Hematopoietic multipotent progenitor cell treated with erythropoietin and hydrocortisone succinate and interleukin-3 and kit ligand, for 4 days (in vitro differentiated cells): ENCODE measurements at places on chromosomes 4 and X.
A peak's percentile ranks its signal among the peaks of the same experiment; 100 is the strongest.

GRCh38 chrX:51461053-51462044, 35.0 kb downstream of the NUDT11 start:
- DNase-seq, result peak; percentile 50

GRCh38 chrX:44439242-44439794, 95.8 kb upstream of the EFHC2 start:
- no peak for DNase-seq

DNA sequence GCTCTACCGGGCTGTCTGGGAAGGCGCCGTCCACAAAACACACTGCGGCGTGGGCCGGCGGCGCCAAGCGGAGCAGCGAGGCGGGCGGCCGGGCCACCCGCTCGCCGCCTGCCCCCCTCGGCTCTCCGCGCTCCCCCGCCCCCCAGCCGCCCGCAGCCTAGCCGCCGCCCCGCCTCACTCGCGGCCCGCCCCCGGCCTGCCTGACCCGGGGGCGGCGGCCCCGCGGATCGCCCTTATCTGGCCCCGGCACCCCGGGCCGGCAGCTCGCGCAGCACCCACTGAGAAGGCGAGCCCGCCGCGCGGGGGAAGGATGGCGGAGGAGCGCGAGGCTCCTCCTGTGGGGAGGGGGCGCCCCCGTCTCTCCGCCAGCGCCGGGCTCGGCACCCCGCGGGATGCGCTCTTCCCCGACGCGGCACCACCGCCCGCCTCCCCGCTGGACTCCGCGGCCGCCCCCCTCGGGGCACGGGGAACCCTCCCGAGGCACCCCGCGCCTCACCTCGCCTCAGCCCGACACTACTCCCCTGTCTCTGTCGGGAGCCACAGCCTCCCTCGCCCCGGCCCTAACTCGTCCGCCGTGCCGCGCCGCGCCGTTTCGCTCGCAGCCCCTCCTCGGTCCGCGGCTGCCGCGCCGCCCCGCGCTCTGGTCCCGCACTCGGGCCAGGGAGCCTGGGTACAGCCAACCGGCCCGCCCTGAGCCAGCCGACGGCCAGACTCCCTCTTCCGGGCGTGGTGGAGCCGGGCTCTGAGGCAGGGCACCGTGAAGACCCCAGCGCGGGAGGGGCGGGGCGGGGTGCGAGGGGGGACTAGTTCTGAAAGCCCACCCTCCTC, 566 bp downstream of the ATP11C start:
- DNase-seq, result peak; percentile 74

- DNase-seq, result peak; percentile 42
These were observed 105.6 kb upstream of the PGRMC2 start for GRCh38 chr4:128393101-128393704.

- DNase-seq, result peak; percentile 16
These were observed 141.8 kb downstream of the RASL11B start for GRCh38 chr4:53003959-53004358.

GRCh38 chr4:48687313-48688051, 92.6 kb downstream of the FRYL start:
- DNase-seq, result no peak

DNA sequence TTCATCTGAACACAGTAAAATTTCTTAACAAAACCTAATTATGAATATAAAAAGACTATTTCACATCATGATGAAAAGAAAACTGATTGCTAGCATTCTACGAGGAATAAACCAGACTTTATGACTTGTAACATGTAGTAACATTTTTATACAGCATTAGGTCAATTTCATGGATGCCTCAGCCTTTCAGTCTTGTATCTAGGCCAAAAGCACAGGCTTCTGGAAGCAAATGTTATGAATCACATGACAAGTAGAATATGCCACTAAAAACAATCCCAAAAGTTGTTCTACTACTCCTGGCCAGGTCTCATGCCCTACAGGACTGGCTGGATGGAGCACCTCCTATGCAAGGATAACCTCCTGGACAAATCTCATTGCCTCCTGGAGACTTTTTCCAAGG, 101.2 kb downstream of the ARHGAP6 start:
- DNase-seq, result no peak

DNA sequence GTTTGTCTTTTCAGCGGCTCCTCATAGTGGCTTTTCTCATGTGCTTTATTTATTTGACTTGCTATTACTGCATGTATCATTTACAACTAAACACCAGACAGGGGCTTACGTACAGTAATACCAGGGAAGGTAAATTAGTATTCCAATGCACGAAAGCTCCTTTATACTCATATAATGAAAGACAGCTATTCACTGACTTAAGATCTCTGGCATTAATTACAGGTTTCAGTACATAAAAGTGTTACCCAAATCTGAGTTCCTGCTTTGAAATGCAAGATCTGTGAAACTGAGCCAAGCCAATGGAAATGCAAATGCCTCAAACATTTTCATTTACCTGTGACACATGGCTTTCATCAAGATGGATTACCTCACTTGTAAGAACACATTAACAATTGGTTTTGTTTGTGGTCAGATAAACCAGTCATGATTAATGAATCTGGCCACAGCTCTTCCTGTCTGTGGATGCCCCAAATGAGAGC, 107.2 kb downstream of the ANAPC4 start:
- DNase-seq, result peak; percentile 8

DNA sequence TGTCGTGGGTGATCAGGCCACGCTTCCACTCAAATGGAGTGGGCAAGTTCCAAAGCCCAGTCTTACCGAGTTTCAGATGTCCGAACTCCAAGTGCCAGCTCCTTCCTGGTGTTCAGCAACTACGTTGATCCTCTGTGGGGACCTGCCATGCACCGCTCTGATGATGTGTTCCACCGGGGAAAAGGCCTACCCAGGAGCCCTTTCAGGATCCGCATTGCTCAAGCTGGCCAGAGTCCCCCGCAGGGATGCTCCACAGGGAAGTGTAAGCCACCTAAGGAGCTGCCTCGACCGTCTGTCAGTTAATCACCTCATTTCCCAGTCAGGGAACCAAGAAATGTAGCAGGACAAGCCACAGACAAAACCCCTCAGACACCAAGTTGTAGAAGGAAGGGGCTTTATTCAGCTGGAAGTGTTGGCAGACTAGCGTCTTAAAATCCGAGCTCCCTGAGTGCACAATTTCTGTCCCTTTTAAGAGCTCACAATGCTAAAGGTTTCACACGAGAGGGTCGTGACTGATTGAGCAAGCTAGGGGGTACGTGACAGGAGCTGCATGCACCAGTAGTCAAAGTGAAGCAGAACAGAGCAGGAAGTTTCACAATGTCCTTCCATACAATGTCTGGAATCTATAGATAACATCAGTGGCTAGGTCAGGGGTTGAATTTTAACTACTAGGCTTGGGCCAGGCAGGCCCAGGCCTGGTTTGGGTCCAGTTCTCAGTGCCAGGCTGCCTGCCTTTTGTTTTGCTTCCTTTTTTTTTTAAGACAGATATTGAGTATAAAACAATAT, 126.2 kb upstream of the ZDHHC15 start:
- DNase-seq, result peak; percentile 7

GRCh38 chr4:95267081-95267480, 281.7 kb downstream of the UNC5C start:
- no peak for DNase-seq

DNA sequence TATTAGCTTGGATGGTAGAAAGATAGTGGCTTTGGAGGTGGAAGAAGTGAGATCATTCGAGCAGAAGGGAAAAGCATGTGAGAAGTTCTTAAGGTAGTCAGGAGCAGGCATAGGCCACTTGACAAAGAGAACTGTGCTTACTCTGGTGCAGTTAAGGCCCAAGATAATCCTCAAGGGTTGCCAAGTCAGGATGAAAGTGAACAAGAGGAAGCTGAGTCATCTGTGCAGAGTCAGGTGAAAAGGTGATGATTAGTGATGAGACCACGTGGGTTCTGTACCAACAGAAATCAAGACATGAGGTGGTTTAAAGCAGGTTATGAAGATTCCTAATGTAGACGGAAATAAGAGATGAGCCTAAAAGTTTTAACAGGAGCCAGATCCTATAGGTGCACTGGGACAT, 369.8 kb downstream of the DTHD1 start:
- DNase-seq, result no peak

- DNase-seq, result no peak
These were observed 1158.1 kb downstream of the FSTL5 start for GRCh38 chr4:161005746-161006145.

GRCh38 chr4:11138964-11139363, 289.7 kb downstream of the HS3ST1 start:
- DNase-seq, result no peak

DNA sequence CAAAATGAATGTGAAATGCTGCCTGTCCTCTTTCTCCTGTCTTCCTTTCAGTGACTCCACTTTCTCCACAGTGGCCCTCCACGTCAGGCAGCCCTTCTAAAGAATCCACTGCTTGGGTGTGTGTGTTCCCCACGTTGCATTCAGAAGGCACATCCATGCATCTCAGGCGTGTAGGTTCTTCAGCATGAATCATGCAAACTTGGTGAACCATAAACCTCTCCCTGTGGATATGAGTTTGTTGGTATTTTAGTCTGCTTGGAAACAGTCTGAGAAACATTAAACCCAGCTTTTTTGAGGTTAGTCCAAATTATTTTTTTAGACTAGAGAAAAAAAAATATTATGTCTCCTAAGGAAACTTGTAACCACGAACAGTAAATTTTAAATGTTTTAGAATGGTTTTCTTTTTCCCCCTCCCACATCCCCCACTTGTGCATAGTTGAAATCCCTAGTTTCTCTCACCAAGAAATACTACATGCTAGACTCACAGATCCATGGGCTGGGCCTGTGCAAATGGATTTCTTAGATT, 251.6 kb downstream of the CBR4 start:
- no peak for DNase-seq

GRCh38 chr4:76198411-76199237, 15.0 kb downstream of the SCARB2 start:
- peak; percentile 89 for DNase-seq

DNA sequence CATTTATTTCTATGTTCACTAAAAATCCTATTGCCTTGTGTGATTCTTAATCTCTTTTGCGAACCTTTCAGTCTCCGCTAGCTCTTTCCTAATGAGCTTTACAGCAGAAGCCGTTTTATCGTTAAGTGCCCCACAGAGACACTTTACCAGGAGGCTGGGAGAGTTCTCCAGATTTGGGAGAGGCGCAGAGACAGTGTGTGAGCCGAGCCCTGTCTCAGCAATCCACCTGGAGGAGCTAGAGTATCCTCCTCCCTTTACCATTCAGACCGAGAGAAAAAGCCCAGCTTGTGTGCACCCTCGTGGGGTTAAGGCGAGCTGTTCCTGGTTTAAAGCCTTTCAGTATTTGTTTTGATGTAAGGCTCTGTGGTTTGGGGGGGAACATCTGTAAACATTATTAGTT, 54.9 kb upstream of the MTM1 start:
- no peak for DNase-seq

- DNase-seq, result peak; percentile 39
These were observed 660 bp upstream of the COL25A1 start for GRCh38 chr4:109303140-109303496.

- no peak for DNase-seq
These were observed 174.2 kb upstream of the HAND2 start for GRCh38 chr4:173704201-173704600.

DNA sequence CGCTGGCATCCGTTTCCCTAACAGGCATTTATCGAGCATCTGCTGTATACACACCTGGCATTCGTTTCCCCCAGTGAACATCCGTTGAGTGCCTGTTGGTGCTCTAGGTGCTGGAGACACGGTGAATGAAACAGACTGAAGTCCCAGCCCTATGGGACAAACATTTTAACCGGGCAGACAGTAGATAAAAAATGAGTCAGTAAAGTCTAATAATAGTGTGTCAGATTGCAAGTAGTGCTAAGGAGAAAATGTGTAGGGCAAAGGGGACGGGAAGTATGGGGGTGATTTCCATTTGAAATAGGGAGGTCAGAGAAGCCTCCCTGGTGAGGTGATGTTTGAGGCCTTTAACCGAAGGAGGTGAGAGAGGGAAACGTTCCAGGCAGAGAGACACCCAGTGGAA, 5.3 kb upstream of the EBP start:
- no peak for DNase-seq

DNA sequence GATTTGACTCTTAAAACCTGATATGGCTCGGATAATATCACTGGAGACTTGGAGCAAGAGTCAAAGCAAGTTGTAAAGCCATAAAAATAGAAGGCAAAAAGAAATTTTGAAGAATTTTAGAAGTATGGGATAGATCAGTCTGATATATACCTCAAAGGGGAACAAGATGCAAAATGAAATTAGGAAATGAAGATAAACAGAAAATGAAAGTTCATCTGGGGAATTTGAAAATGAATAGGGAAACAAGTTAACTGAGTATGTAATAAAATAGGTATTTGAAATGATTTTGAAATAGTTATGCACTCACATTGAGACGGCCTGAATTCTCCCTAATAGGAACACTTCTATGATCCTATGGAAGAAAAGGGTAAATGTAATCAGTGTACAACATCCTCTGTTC, 5.7 kb downstream of the CYP2U1 start:
- DNase-seq, result no peak

- DNase-seq, result no peak
These were observed 2.8 kb upstream of the TLR8 start for GRCh38 chrX:12903646-12904045.

GRCh38 chr4:184273166-184274147, 55.8 kb upstream of the ENPP6 start:
- DNase-seq, result no peak

DNA sequence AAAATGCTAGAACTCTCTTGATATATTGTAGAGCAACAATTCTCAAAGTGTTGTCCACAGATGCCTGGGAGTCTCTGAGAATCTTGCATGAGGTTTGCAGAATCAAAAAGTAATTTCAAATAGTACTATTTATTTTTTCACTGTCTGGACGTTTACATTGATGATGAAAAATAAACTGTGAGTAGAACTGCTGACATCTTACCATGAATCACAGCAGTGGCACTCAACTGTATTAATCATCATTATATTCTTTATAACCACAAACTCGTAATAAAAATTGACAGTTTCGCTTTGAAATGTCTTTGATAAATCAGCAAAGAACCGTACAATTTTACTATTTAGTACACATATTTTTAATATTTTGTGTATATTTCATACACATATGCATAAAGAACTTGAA, 94.5 kb downstream of the NAF1 start:
- no peak for DNase-seq

DNA sequence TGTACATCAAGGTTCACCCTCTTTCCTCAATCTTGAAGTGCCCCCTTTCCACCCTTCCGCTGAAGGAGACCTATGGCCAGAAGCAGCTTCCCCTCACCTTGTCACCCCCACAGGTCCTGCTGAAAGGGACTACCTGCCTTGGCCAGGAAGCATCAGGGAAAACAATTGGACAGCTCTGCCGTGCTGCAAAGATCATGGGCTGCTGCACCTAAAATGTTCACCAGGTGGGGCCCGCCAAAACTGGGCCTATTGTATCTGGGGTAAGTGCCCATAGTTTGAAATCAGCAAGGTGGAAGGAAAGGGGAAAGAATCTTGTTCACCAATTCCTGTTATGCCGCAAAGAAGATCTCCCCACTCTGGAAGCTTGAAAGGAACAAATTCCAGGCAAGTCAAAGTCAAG, 18.4 kb downstream of the GRIA3 start:
- no peak for DNase-seq
